Type B pancreatic cell (in vitro differentiated cells): ENCODE measurements at places on chromosomes 1 and 21. TPM values are rescaled to one million over a fixed set of nuclear protein-coding genes. Genes with fewer than 3 reads are reported as not detected.

DNA sequence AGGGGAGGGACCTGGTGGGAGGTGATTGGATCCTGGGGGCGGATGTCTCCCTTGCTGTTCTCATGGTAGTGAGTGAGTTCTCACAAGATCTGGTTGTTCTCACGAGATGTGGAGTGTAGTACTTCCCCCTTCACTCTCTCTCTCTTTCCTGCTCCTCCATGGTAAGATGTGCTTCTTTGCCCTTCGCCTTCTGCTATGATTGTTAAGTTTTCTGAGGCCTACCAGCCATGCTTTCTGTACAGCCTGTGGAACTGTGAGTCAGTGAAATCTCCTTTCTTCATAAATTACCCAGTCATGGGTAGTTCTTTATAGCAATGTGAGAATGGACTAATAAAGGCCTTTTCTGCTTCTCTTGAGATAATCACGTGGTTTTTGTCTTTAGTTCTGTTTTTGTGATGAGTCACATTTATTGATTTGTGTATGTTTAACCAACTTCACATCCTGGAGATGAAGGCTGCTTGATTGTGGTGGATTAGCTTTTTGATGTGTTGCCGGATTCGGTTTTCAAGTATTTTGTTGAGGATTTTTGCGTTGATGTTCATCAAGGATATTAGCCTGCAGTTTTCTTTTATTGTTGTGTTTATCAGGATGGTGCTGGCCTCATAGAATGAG lies 45.5 kb downstream of the RABGAP1L start:
- no peak overlapping the region for H3K27ac ChIP-seq
- DNase-seq = no peak
- no peak overlapping the region for H3K4me3 ChIP-seq
- H3K4me1 ChIP-seq = no peaks in the 10 kb centered on the region
- no peaks in the 10 kb centered on the region for H3K27me3 ChIP-seq

DNA sequence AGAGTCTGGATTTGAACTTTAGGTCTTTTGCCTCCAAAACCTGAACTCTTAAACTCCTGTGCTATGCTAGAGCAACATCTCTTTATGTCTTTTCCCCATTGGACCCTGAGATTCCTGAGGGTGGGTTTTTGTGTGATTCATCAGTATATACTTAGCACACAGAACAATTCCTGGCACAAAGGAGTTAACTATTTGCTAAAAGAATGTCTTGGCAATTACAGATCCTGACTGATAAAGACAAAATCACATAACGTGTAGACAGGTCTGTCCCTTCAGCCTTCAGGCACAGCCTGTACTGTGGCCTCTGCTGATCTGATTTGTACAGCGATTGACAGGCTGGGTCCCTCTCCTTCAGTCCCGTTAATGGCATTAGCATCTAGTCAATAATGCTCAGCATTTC lies 162.4 kb upstream of the BEND5 start:
- no peak for DNase-seq
- H3K27ac ChIP-seq = no peak overlapping the region
- H3K4me3 ChIP-seq = no peak overlapping the region

DNA sequence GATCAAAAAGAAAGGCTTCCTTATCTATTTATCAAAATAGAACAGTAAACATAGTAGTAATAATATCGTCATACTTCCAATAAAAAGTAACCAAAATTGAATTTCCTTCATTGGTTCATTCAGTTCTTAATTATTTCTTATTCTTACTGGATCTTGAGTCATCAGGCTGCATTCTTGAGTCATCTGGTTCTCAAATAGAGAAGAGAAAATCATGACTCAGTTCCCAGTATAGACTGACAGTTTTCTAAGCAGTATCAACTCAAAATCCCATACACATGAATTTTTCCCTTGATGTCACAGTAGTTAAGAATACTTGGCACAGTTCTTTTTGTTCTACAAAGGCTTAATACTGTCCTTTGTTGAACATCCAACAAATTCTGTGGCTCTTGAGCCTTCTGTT lies 626.9 kb upstream of the ADGRL4 start:
- no peak overlapping the region for H3K4me3 ChIP-seq
- no peaks in the 10 kb centered on the region for H3K36me3 ChIP-seq
- no peak overlapping the region for H3K27ac ChIP-seq
- H3K27me3 ChIP-seq = no peaks in the 10 kb centered on the region
- H3K4me1 ChIP-seq = no peaks in the 10 kb centered on the region
- no peak for DNase-seq

- peak overlapping the region; percentile 90 for H3K4me3 ChIP-seq
- peak overlapping the region; percentile 87 for H3K27ac ChIP-seq
- H3K4me1 ChIP-seq = peaks cover 26% of the 10 kb centered on the region
- H3K36me3 ChIP-seq = peaks cover 1% of the 10 kb centered on the region
- no peak for DNase-seq
Measured at GRCh38 chr1:116571215-116571919, 541 bp upstream of the CD58 start.

GRCh38 chr21:21385404-21385803 lies 387.2 kb downstream of the NCAM2 start:
- H3K27ac ChIP-seq = no peak overlapping the region
- no peaks in the 10 kb centered on the region for H3K27me3 ChIP-seq
- no peak for DNase-seq
- H3K4me3 ChIP-seq = no peak overlapping the region
- H3K36me3 ChIP-seq = no peaks in the 10 kb centered on the region
- no peaks in the 10 kb centered on the region for H3K4me1 ChIP-seq

DNA sequence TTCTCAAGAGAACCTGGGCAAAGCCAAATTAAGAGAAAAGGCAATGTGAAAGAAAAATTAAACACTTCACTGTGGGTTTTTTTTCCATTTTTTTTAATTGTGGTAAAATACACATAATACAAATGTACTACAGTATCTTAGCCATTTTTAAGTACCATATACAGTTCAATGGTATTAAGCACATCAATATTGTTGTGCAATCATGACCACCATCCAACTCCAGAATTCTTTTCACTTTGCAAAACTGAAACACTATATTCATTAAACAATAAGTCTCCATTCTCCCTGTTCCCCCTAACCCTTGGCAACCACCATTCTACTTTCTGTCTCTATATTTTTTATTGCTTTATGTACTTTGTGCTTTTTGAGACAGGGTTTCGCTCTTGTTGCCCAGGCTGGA lies 17.8 kb upstream of the OTUD7B start:
- H3K27me3 ChIP-seq = no peaks in the 10 kb centered on the region
- H3K4me3 ChIP-seq = no peak overlapping the region
- no peaks in the 10 kb centered on the region for H3K36me3 ChIP-seq

Gene CACNA1E
- 1.7 and 2.1 TPM in 2 replicates for total RNA-seq

Gene RGS16
- 9.7 and 14.6 TPM in 2 replicates for total RNA-seq

Gene LCE1B
- total RNA-seq = not detected in 2 replicates

Gene ZNF670
- total RNA-seq = 6.6 and 8.5 TPM in 2 replicates
